ENCODE measurements at places on chromosomes 12 and 14.

DNA sequence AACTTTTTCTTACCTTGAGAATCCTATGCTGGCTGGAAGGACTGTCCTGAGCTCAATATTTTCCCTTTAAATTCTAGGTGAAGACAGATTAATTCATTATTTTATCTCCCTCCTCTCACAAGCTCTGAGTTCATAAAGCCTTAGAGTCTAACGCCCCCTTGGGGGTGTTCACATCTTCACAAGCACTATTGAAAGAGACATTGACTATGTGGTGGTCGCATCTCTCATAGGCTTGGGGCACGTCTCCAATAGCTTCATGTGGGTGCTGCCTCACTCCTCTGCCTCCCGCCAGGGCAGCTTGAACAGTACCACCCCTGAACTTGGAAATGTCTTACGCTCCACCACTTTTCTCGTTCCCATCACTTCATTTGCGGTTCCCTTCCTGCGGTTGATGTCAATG is 106.2 kb downstream of the UNC79 start:
- peak; percentile 5 for DNase-seq

DNA sequence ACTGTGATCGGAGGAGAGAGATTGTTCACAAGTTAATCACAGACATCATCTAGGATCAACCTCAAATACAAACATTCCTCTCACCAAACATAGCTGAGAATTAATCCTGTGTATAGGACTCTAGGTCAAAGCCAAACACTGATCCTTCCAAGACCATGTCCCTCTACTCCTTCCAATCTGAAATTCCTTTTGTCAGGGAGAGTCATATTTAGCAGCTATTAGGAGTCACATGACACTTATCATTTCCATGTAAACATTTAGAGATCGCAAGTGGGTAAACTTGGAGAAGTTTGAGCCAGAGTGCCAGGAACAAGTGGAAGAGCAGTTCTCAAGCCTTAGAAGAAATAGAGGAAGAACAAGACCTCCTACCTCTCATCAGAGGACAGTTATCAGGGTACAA is 13.5 kb downstream of the OR2AP1 start:
- DNase-seq, result no peak

DNA sequence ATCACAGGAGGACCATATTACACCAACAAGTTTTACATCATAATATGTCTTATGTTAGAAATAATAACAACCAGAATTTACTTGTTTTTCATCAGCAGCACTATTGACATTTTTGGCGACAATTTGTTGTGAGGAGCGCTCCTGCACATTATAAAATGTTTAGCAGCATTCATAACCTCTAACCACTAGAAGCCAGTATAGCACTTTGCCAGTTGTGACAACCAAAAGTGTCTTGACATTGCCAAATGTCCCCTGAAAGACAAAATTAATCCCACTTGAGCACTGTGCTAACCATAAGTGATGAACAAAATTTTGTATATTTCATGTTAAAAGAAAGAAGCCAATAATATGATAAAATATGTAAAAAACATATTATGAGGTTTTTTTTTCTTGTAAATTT is 356.9 kb upstream of the LMO3 start:
- no peak for DNase-seq

DNA sequence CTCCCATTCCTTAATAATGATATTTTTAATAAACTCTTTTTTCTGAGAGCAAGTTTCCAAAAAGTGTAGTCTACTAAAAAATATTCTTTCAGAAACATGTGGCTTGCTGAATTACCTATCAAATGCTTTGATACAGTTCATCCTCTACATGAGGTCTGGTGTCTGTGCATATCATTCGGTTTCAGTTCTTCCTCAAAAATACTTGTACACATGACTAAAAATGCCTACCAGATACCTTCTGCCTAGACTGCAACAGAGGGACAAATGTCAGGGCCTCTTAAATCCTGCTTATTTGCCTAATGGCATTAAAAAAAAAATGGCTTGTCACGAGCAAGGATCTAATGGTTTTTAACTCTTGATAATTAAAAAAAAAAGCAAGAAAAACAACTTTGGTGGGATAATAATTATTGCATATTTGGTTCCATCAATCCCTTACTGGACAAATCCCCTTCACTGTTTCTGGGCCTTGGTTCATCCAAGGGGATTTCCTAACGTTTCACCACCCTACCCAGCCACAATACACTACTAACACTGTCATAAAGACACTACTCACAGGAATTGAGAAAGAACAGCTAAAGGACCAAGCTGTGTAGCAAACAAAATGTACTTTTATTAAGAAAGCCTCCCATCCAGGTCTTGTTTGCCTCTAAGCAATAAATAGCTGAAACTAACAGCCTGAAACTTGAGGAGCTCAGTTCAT is 45.7 kb downstream of the PARP11 start:
- no peak for DNase-seq

- DNase-seq, result peak; percentile 5
These were observed 161.1 kb downstream of the BTG1 start for GRCh38 chr12:91984556-91984955.

GRCh38 chr12:5236022-5236640 is 192.5 kb downstream of the KCNA5 start:
- DNase-seq, result no peak

DNA sequence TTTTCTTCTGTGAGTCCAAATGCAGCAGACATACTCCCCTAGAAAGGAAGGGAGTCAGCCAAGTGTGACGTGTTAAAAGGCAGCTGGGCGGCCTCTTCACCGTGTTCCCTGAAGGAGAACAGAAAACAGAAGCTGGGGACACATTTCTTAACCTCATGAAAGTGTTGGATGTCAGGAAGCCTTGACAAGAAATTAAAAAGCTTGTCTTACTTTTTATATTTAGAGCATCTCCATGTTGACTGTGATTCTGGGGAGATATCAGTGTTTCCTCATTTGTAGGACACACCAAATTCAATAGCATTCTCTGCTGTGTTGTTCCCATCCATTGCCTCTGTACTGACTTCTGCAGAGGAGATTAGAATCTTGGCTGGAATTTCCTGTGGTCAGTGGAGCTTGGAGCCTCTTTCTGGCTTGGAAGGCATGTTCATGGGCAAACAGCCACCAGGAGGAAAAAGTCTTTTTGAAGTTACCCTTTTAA is 93.7 kb downstream of the RMST start:
- DNase-seq, result no peak

GRCh38 chr14:67360470-67361206 is 510 bp downstream of the EIF2S1 start:
- DNase-seq, result no peak

DNA sequence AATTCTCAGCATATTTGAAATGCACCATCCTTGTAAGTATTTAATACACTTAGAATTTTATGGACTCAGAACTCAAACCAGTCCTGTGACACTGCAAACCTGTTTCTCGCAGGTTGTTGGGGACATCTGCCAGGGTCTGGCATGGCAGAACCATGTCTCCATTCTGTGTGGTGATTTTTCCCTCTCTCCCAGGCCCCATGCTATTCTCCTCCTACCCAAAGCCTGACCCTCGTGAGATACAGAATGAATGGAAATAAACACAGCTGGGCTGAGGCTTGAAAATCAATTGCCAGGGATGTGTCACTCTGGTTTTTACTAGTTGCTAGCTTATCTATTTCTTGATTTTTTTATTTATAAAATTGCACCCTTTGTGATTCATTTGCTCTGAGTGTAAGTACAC is 19.8 kb downstream of the TPH2 start:
- peak; percentile 5 for DNase-seq

GRCh38 chr14:105891221-105891602 is 364.8 kb downstream of the TMEM121 start:
- no peak for DNase-seq

- DNase-seq, result no peak
These were observed 27.4 kb downstream of the NELL2 start for GRCh38 chr12:44848703-44849085.

- DNase-seq, result no peak
These were observed 10.7 kb downstream of the DHRS2 start for GRCh38 chr14:23646648-23647549.

GRCh38 chr12:13373131-13373530 is 176.6 kb downstream of the EMP1 start:
- no peak for DNase-seq

DNA sequence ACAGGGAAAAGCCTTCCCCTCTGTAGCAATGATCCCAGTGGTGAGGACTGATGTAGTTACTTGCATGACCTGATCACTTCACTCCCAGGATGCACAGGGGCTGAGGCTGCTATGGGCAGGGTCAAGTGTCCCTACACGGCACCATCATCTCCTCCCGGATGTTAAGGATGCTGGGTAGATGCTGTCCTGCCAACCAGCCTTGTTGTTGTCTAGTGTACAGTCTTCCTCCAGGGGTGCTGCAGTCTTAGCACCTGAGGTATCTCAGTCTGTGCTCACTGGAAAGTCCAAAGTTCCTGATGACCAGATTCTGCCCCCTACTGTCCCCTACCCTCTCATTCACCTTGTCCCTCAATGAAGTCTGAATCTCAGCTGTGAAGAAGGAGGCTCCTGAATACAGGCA is 20.1 kb downstream of the CPM start:
- DNase-seq, result no peak

GRCh38 chr14:99009871-99010270 is 262.1 kb downstream of the BCL11B start:
- DNase-seq, result no peak

GRCh38 chr12:91885851-91886731 is 259.6 kb downstream of the BTG1 start:
- DNase-seq, result no peak

DNA sequence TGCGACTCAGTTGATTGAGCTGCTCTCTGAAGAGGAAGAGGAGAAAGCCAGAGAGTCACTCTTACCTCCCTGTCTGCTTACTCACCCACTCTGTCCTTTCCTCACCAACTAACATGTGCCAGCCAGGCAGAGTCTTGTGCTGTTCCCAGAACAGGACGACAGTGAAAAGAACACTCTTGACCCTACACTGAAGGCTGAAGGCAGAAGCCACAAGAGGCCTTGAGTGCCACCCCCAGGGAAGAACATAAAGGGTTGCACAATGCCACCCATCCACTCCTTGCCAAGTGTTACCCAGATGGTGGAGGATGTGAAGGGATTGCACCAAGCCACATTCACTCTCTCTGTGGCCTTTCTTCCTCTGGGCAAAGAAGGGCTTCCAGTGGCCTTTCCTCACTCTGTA is 12.8 kb downstream of the ABHD4 start:
- no peak for DNase-seq

GRCh38 chr14:93331728-93332396 is 974 bp downstream of the BTBD7 start:
- no peak for DNase-seq

GRCh38 chr14:32307881-32308582 is 21.1 kb upstream of the AKAP6 start:
- DNase-seq, result no peak

DNA sequence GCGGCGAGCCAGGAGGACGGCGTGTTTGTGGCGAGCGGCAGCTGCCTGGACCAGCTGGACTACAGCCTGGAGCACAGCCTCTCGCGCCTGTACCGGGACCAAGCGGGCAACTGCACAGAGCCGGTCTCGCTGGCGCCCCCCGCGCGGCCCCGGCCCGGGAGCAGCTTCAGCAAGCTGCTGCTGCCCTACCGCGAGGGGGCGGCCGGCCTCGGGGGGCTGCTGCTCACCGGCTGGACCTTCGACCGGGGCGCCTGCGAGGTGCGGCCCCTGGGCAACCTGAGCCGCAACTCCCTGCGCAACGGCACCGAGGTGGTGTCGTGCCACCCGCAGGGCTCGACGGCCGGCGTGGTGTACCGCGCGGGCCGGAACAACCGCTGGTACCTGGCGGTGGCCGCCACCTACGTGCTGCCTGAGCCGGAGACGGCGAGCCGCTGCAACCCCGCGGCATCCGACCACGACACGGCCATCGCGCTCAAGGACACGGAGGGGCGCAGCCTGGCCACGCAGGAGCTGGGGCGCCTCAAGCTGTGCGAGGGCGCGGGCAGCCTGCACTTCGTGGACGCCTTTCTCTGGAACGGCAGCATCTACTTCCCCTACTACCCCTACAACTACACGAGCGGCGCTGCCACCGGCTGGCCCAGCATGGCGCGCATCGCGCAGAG is 873 bp downstream of the PLXNC1 start:
- peak; percentile 49 for DNase-seq

- no peak for DNase-seq
These were observed 103.9 kb downstream of the TGFB3 start for GRCh38 chr14:75877884-75878283.

DNA sequence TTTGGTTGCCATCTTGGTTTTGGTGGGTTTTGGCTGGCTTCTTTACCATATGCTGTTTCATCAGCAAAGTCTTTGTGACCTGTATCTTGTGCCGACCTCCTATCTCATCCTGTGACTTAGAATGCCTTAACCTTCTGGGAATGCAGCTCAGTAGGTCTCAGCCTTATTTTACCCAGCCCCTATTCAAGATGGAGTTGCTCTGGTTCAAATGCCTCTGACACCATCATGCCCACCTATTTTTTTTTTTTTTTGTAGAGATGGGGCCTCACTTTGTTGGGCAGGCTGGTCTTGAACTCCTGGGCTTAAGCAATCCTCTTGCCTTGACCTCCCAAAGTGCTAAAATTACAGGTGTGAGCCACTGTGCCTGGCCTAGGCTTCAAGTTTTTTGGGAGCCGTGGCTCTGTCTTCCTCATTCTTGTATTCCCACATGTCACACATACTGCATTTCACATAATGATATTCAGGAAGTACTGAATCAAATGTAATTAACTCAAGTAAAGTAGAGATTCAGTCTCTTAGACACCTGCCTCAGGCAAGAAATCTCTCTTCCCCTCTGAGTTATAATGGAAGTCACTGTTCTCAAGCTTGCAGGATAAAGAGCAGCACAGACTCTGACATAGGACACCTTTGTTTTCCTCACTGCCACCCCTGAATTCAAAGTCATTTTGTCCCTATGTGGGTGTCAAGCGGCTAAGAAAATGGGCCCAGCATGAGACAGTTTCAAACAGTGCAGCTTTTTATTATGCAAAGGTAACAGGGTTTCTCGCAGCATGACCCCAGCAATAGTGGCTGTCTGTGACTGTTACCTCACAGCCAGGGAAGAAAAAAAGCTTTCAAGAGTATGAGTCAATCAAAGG is 159.0 kb downstream of the PTPN11 start:
- peak; percentile 79 for DNase-seq

GRCh38 chr14:49851813-49852212 is 775 bp downstream of the NEMF start:
- DNase-seq, result no peak

DNA sequence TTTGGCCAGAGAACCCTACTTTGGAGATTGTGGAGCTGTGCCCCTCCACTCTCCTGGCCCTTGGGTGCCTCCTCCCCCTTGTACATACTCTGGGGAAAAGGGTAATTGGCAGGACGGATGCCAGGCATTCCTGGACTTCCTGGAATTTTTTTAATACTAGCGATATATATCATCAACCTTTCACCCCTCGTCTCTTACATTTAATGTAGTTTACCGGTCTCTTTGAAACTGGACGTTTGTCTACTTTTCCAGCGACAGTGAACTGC is 767 bp upstream of the CRY1 start:
- no peak for DNase-seq

Data from NCI-H345 (cell line).